ENCODE measurements at places on chromosomes 3 and 15. TPM values are rescaled to one million over a fixed set of nuclear protein-coding genes. Genes with fewer than 3 reads are reported as not detected.

DNA sequence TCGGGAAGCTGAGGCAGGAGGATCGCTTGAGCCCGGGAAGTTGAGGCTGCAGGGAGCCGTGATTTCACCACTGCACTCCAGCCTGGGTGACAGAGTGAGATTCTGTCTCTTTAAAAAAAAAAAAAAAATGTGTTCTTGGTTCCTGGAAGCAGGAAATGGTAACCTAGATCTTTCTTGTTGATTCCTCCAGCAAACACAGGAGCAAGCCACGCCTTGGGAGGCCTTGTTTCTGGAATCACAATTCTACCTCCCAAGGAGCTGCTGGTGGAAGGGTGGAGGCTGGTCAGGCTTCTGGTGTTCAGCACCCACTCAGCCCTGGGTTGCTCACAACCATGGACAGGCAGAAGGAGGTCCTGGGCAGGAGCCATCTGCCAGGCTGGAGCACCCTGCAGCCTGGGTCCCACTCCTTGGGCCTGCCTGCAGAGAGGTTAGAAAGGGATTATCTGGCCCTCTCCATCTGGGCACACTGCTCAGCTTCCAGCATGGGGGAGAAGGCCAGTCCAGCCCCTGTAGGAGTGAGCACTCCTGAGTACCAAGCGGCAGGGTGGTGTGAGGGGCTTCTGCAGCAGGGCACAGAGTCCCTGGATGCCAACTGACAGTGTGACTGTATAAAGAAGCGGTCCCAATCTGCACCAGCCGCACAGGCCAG lies 65.6 kb downstream of the ABTB1 start:
- no peak for DNase-seq

DNA sequence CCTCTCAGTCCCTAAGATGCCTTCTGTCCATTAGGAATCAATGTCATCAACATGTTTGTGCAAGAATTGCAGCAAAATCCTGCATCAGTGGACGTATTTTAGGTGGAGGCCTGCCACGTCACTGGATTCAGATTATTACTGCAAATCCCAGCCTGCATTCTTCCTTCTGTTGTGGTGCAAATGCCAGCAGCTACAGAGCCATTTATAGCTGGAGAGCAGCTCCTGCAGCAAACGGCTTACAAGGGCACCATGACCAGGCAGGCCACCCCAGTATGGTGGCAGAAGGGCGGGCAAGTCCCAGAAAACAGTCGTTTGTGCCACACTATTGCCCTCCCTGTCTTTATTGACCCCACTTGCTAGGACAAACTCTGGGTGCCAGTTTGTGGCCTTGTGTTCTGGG lies 74.7 kb downstream of the SNRK start:
- H3K27me3 ChIP-seq = no peaks in the 10 kb centered on the region
- no peaks in the 10 kb centered on the region for H3K36me3 ChIP-seq

DNA sequence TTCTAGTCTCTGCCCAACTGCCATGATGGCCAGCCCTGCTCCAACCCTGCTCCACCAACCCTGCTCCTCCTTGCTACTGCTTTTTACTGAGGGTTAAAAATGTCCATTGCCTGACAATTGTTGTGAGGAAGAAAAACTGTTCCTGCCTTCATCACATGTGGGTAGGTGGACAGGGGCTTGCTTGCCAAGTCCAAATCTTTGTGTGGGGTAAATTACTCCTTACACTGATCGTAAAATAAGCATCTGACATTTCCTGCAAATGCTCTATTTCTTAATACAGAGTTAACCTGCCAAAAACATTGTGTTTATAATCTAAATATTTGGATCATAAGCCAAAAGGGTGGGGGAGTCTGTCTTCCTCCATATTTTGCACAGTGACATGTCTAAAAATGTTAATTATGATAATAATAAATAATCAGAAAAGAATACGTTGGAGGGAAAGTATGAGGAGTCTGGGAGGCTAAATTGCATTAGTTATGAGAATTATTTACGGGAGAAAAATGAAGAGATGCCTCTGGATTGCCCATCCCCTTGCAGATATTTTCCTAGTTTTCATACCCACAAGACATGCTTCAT lies 242.5 kb upstream of the TBL1XR1 start:
- no peak for DNase-seq
- no peak overlapping the region for H3K4me3 ChIP-seq
- no peaks in the 10 kb centered on the region for H3K27me3 ChIP-seq
- H3K27ac ChIP-seq = peak overlapping the region; percentile 84
- no peaks in the 10 kb centered on the region for H3K36me3 ChIP-seq
- H3K4me1 ChIP-seq = peaks cover 61% of the 10 kb centered on the region

GRCh38 chr3:51928438-51928837 lies 13.3 kb downstream of the RRP9 start:
- DNase-seq = no peak
- no peak overlapping the region for H3K4me3 ChIP-seq
- no peaks in the 10 kb centered on the region for H3K27me3 ChIP-seq
- no peaks in the 10 kb centered on the region for H3K4me1 ChIP-seq
- H3K27ac ChIP-seq = no peak overlapping the region
- peaks cover 12% of the 10 kb centered on the region for H3K36me3 ChIP-seq

GRCh38 chr15:76987896-76988860 lies 6.7 kb upstream of the PSTPIP1 start:
- H3K36me3 ChIP-seq = no peaks in the 10 kb centered on the region
- H3K4me1 ChIP-seq = peaks cover 8% of the 10 kb centered on the region
- no peaks in the 10 kb centered on the region for H3K27me3 ChIP-seq
- peak overlapping the region; percentile 57 for H3K27ac ChIP-seq

Gene MEX3B
- 1.7 TPM for total RNA-seq

Gene CKMT1B
- total RNA-seq = 0.13 TPM

GRCh38 chr15:33126559-33127290 lies 67.8 kb downstream of the FMN1 start:
- no peak overlapping the region for H3K27ac ChIP-seq
- H3K36me3 ChIP-seq = no peaks in the 10 kb centered on the region
- H3K4me3 ChIP-seq = no peak overlapping the region
- H3K27me3 ChIP-seq = no peaks in the 10 kb centered on the region
- DNase-seq = no peak

- peaks cover 14% of the 10 kb centered on the region for H3K4me1 ChIP-seq
- H3K27me3 ChIP-seq = no peaks in the 10 kb centered on the region
- DNase-seq = no peak
- no peak overlapping the region for H3K4me3 ChIP-seq
These were observed 5.9 kb upstream of the TKT start for GRCh38 chr3:53261712-53262111.

- H3K4me3 ChIP-seq = no peak overlapping the region
- DNase-seq = no peak
- no peaks in the 10 kb centered on the region for H3K4me1 ChIP-seq
These were observed 20.5 kb downstream of the DCLK3 start for GRCh38 chr3:36743826-36744225.

Gene GNAT1
- total RNA-seq = not detected

DNA sequence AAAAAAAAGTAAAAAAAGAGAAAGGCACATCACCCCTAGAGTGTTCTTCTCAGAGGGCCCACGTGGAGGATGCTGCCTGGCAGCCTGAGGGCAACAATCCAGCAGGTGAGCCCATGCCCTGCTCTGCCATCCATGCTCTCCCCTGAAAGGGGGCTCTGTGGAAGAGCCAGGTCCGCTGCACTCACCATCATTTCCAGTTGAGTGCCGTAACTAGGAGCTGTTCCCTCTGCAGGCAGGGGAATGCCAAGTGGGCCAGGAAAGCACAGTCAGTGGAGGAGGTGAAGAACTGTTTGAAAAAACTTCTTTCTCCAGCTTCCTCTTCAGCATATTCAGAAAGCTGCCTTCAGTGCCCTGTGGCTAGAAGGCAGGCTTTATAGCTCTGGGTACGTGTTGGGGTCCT lies 84.1 kb downstream of the ABHD5 start:
- H3K4me3 ChIP-seq = no peak overlapping the region
- H3K36me3 ChIP-seq = no peaks in the 10 kb centered on the region
- no peaks in the 10 kb centered on the region for H3K27me3 ChIP-seq
- no peak for DNase-seq
- peaks cover 25% of the 10 kb centered on the region for H3K4me1 ChIP-seq

DNA sequence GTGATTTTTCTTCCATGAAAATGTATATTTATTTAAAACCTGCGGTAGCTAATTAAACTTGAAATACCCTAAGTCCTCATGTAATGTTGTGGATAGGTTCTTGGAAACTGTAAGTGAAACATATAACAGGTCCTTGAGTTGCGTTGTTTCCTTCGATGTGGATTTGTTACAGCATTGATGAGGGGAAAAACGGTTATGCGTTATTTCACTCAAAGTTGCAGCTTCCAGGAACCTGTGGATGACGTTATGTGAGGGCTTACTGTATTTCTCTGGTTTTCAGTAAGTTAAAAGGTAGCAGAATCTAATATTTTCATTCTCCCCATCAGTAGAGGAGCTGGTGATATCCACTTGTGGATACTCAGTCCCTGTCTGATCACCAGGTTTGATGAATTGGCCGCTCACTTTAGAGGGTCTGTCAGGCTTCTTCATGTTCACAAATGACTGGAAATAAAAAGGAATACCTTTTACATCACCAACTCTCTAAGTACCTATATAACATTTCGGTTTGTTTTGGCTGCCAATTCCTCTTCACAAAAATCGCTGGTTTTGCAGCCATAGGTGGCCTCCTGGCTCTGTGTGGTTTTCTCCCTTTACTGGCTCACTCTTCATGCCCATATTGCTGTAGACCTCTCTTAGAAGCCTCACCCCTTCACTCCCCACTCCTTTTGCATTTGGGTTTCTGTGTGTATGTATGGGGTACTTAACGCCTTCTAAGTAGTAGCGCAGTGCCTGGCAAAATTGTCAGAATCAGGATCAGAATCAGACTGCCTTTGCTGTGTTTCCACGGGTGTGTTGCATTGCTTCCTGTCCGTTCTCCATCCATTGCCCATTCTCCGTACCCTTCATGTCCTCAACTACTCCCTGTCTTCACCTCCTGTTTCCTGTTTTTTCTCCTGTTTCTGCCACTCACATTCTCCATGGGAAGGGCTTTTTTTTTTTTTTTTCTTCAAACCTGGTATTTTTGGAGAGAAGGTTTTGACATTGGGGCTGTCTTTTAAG lies 112.6 kb downstream of the FNDC3B start:
- no peak for DNase-seq
- no peaks in the 10 kb centered on the region for H3K27me3 ChIP-seq
- H3K36me3 ChIP-seq = no peaks in the 10 kb centered on the region
- peaks cover 58% of the 10 kb centered on the region for H3K4me1 ChIP-seq
- peak overlapping the region; percentile 81 for H3K27ac ChIP-seq
- no peak overlapping the region for H3K4me3 ChIP-seq

DNA sequence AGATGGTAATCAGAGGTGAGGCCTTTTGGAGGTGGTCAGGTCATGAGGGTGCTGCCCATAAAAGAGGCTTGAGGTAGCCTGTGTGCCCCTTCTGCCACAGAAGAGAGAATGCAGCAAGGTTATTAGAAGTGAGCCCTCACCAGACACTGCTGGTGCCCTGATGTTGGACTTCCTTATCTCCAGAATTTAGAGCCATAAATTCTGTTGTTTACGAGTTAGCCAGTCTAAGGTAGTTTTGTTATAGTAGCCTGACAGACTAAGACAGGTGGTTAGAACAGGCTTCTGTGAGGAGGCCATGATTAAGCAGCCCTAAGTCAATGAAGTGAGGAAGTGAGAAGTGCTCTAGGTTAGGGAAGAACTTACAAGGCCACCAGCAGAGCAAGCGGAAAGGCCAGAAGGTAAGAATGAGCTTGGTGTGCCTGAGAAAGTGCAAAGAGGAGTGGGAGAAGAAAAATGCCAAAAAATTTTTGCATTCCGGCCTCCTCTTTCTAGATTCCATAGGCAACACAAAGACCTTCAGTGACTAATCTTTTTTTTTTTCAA lies 44.2 kb upstream of the STT3B start:
- peak; percentile 34 for DNase-seq
- H3K27me3 ChIP-seq = no peaks in the 10 kb centered on the region
- H3K36me3 ChIP-seq = no peaks in the 10 kb centered on the region
- no peak overlapping the region for H3K27ac ChIP-seq

Gene SACM1L
- 33.2 TPM for total RNA-seq

DNA sequence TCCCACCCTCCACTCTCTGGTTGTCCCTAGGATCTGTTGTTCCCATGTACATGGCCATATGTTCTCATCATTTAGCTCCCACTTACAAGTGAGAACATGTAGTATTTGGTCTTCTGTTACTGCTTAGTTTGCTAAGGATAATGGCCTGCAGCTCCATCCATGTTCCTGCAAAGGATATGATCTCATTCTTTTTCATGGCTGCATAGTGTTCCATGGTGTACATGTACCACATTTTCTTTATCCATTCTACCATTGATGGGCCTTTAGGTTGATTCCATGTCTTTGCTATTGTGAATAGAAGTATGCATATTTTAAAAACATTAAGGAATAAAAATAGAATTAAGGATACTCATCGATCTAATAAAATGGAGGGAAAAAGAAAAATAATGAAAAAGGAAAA lies 278.4 kb downstream of the MBNL1 start:
- H3K36me3 ChIP-seq = no peaks in the 10 kb centered on the region
- H3K4me1 ChIP-seq = no peaks in the 10 kb centered on the region
- H3K4me3 ChIP-seq = no peak overlapping the region

- no peak overlapping the region for H3K4me3 ChIP-seq
- H3K36me3 ChIP-seq = no peaks in the 10 kb centered on the region
- H3K27me3 ChIP-seq = peaks cover 5% of the 10 kb centered on the region
- no peak for DNase-seq
These were observed 65.9 kb downstream of the RPL22L1 start for GRCh38 chr3:170804078-170804477.

Gene ACP3
- total RNA-seq = 2.1 TPM

Gene EFHB
- total RNA-seq = not detected

DNA sequence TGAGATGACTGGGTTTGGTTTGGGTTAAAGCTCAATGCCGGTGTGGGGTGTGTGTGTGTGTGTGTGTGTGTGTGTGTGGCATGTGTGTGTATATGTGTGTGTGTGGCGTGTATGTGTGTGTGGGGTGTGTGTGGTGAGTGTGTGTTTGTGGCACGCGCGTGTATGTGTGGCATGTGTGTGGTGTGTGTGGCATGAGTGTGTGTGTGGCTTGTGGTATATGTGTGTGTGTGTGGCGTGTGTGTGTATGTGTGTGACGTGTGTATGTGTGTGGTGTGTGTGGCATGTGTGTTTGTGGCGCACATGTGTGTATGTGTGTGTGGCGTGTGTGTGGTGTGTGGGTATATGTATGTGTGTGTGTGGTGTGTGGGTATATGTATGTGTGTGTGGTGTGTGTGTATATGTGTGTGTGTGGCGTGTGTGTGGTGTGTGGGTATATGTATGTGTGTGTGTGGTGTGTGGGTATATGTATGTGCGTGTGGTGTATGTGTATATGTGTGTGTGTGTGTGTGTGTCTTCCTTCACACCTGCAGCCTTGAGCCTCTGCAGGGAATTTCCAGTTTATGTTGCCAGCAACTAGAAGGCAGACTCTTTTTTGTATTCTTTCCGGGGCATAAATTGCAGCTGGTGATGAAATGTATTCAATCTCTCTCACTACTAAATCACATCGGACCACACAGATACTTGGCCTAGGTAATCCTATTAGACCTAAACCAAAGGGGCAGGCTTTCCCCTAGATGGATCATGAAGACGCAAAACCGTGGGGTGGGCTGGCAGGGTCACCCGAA lies 34.8 kb downstream of the CHRD start:
- no peak for DNase-seq
- H3K4me3 ChIP-seq = no peak overlapping the region
- no peaks in the 10 kb centered on the region for H3K36me3 ChIP-seq
- H3K4me1 ChIP-seq = peaks cover 4% of the 10 kb centered on the region
- H3K27me3 ChIP-seq = no peaks in the 10 kb centered on the region
- no peak overlapping the region for H3K27ac ChIP-seq

- no peaks in the 10 kb centered on the region for H3K36me3 ChIP-seq
- no peak overlapping the region for H3K27ac ChIP-seq
- H3K4me3 ChIP-seq = no peak overlapping the region
- H3K27me3 ChIP-seq = no peaks in the 10 kb centered on the region
- no peak for DNase-seq
These were observed 43.1 kb downstream of the DNAJB8 start for GRCh38 chr3:128423525-128424147.
